ENCODE measurements at places on chromosomes 7 and 10.

- DNase-seq: no peak
These were observed 29.0 kb upstream of the GNA12 start for GRCh38 chr7:2873146-2873545.

DNA sequence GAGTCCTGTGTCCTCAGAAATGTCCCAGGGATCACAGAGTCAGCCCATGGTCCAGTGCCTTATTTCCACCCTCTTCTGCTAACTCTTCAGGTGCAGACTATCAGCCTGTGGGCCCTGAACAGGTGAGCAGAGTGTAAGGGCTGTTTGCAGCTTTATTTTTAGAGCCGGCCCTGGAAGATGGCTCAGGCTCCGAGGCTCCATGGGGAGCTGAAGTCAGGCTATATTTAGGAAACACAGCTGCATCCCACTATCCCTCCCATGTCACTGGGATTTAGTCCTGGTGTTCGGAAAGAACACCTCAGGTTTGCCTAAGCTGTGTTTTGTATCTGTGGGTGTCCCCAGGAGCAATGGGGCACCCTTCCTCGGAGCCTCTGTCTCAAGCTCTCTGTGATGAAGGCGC lies 126.9 kb downstream of the RPS24 start:
- DNase-seq: no peak

- DNase-seq: no peak
These were observed 26.6 kb upstream of the ASCC1 start for GRCh38 chr10:72242675-72243074.

DNA sequence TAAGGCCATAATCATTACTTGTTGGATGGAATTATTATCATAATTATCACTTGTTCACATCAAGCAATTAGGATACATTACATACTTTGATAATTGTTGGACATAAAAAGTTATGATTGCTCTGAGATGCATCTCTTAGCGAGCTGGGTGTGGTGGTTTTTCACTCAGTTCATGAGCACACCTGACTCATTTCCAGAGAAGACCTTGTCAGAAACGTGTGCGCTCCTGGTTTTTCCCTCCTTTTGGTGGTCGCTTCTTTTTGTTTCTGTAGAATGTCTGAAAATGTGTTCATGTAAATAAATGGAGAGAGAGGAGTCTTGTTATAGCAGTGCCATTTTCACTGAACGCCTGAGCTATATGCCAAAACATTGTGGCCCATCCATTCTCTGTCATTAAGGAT lies 141.3 kb downstream of the PAXIP1 start:
- no peak for DNase-seq

- no peak for DNase-seq
These were observed 12.6 kb upstream of the COL1A2 start for GRCh38 chr7:94382132-94382531.

- DNase-seq: no peak
These were observed 46.6 kb upstream of the PPP1R17 start for GRCh38 chr7:31640381-31640780.

- DNase-seq: no peak
These were observed 7.4 kb downstream of the GDF10 start for GRCh38 chr10:47307381-47307780.

- peak; percentile 38 for DNase-seq
These were observed 8.3 kb downstream of the XPNPEP1 start for GRCh38 chr10:109914966-109915365.

GRCh38 chr10:121305066-121305465 lies 293.2 kb downstream of the FGFR2 start:
- no peak for DNase-seq

- DNase-seq: peak; percentile 65
These were observed at the start of gene CRCP for GRCh38 chr7:66114743-66115649. TSS of gene CRCP (plus strand) at chr7:66114847. CDS start at chr7:66114963, 116 bp downstream.

- DNase-seq: no peak
These were observed 19.4 kb upstream of the SRGN start for GRCh38 chr10:69068549-69068948.

GRCh38 chr7:21028599-21028998 lies 241.9 kb upstream of the SP8 start:
- DNase-seq: no peak

DNA sequence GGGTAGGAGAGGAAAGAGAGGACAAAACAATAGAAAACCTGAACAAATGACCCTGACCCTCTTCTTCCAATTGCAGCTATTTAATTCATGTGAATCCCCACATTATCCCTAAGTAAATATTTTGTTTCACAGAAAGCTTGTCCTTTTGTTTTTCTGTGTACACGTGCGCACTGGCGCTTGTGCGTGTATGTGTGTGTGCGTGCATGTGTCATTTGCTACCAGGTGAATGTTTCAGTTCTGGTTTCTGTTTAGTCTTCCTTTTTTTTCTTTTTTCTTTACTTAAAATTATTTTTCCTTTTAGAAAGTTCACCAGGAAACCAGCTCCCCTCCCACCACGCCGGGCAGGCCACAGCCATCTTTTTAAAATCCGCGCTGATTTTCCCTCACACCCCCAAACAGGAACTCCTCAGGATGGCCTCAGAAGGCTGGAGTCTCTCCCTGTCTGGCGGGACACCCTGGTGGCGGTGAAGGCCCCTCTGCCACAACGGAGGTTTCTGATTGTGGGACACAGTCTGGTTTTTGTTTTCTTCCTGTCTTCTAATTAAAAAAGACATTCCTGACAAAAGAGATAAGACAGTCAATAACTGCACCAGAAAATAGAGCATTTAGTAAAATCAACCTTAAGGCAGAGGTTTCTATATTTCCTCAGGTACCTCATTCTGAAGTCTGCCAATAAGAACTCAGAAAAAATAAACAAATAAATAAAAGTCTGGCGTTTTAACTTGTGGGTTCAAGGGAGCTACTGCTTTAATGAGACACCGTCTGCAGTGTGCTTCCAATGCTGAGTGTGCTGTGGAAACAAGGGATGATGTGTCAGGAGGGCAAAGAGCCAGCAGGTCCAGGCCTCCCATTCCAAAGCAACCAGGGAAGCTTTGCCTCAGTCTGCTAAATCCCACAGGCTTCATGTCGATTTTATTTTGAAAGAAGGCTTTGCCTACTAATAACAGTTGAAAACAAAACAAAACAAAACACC lies 17.4 kb downstream of the IRF5 start:
- DNase-seq: no peak

GRCh38 chr10:13989616-13990015 lies 341.1 kb downstream of the FRMD4A start:
- no peak for DNase-seq

- DNase-seq: no peak
These were observed 3.5 kb upstream of the CCDC6 start for GRCh38 chr10:59909815-59910214.

DNA sequence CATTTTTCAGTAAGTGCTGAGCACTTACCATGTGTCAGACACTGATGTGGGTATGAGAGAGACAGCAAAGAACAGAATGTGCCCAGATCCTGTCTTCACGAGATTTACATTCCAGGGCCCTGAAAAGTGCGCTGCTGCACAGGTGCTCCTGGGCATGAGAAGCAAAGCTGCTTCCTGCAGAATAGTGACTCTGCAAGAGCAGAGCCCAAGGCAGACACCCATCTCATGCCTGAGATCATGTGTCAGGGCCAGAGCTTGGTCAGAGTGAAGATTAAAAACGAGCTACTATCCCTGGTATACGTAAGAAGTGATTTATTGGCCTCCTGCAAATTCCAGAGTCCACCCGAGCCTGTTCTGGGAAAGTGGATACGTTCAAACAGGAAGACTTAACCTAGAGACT lies 824.4 kb downstream of the GRID1 start:
- DNase-seq: no peak

- no peak for DNase-seq
These were observed 3.3 kb downstream of the MICALL2 start for GRCh38 chr7:1455955-1456354.

- DNase-seq: no peak
These were observed 70.8 kb downstream of the TCF7L2 start for GRCh38 chr10:113020838-113021237.

- no peak for DNase-seq
These were observed 91.2 kb downstream of the CSTF2T start for GRCh38 chr10:51608211-51608610.

GRCh38 chr7:149333321-149333717 lies 71.3 kb downstream of the ZNF783 start:
- no peak for DNase-seq

DNA sequence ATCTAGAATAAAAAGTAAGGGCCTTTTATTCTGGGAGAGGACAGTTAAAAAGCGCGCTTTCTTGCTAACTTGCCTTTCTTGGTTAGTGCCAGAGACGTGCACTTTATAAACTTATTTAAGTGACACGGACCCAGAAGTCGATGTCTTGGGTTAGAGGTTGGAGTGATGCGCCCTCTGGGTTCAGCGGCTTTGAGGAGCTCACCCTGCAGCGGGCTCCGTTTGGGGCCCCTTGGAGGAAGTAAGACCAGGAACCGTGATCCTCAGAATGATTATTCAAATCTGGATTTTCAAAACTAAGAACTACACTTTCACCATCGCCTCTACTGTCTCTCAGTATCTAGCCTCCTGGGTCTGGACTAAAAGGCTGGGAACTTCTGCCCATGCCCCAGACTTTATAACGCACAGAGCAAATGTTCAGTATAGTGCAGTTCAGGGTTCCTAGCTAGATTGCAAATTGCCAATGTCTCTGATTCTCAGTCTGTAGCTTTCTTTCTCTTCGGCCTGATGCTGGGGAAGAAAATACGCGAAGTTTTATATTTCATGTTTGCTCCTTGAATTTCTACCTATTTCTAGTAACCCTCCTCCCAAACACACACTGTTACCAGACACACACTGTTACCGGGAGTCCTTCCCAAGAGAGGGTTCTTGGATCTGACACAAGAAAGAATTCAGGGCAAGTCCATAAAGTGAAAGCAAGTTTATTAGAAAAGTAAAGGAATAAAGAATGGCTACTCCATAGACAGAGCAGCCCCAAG lies 18.6 kb upstream of the SMO start:
- DNase-seq: no peak

GRCh38 chr7:99003419-99003818 lies 125.1 kb downstream of the TRRAP start:
- no peak for DNase-seq

GRCh38 chr10:70459774-70460490 lies 18.5 kb upstream of the NODAL start:
- no peak for DNase-seq

DNA sequence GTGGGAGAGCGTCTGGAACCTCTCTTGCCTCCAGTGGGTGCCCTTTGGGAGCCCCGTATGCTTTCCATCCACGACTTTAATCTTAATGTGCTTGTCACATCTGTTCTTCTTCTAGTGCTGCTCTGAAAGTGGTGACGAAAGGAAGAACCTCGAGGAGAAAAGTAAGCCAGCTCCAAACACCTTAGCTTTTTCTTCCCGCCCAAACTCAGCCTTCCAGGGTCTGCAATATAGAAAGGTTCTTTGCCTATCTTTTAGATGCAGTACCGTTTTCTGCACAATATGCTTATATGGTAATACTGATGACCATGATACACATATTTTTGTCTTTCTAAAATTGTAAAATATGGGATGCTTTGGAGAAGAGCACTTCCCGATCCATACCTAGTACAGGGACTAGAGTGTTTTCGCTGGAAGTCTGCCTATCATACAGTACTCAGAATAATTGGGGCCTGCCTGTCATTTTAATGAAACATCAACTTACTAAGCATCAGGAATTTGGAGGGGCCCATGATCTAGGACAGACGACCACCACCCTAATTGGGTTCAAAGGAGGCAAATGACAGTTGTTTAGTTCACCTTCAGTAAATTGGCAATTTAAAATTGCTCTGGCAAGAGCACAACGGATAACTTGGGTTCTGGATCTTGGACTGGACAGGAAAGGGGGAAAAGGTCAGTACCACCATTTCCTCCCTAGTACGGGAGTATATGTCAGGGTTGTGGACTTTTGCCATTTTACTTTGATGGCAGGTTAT lies 884 bp downstream of the RINT1 start:
- DNase-seq: no peak

- no peak for DNase-seq
These were observed 250.6 kb downstream of the KLF6 start for GRCh38 chr10:3534433-3534832.

DNA sequence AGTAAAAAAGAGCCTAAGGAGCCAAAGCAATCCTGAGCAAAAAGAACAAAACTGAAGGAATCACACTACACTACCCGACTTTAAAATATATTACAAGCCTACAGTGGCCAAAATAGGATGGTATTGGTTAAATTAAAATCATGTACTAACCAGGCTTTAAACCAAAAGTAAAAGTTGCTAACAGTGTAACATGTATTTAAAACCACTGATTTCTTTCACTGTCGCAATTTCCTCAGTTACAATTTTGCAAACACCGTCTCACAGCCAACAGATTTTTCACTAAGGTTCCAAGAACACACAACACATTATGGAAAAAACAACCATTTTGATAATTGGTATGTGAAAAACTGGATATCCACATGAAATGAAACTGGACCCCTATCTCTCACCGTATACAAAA lies 74.0 kb downstream of the JMJD1C start:
- no peak for DNase-seq

DNA sequence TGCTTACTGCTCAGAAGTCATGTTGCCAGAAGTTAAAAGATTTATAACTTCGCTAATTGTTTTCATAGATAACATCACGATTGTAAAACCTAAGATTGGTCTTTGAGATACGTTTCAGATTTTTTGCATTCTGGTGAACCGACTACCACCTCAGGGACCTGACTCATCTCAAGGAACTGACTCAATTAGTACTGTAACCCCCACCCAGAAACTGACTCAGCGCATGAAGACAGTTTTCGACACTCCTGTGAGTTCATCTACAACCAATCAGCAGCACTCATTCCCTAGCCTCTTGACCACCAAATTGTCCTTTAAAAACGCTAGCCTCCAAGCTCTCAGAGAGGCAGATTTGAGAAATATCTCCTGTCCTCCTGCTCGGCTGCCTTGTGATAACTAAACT lies 72.3 kb downstream of the ELMO1 start:
- DNase-seq: no peak

- DNase-seq: no peak
These were observed 22.8 kb downstream of the MAD1L1 start for GRCh38 chr7:2209961-2210323.

DNA sequence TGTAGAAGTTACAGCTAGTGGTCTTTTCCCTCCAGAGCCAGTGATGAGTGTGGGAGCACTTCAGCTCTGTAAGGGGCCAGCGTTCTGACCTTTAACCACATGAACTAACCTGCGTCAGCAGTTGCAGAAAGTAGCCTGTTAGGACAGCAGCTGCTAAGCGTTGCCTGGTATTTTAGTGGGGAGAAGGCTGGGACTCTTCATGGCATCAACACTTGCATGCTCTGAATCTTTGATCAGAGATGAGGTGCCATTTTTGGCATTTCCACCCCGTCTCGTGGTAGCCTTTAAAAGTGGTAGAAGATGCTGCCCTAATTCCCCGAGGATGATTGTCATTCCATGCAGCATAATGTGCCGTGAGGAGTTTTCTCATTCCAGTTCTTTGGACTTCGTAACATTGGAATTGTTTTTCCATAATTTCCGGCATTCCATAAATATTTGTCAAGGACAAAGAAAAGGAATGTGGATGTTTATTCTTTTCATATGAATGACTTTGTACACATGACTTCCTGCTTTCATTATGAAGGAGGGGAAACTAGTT lies 92.2 kb downstream of the AVL9 start:
- DNase-seq: no peak

- peak; percentile 79 for DNase-seq
These were observed 32.5 kb downstream of the OGDH start for GRCh38 chr7:44638611-44639557.
